ENCODE measurements at places on chromosomes 3 and 15. TPM values are rescaled to one million over a fixed set of nuclear protein-coding genes. Genes with fewer than 3 reads are reported as not detected.

TM4SF18 gene
- 7.7 TPM for total RNA-seq

DNA sequence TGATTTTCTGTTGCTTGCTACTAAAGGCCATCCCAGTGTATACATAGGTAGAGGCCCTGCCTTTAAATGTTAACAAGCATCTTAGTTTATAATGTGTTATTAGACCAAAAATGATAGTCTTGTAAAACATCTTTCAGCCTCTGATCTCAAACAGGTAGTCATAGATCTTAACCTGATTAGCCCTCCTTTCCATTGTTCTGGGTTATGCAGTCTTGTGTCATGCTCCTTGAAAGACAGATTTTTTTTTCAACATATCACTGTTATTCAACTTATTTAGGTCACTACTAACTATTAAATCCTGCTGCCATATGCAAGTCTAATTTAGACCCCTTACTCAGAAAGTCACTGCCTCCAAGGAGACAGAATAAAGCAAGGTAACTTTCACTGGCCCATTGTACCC, 19.1 kb upstream of the CLDN16 start:
- DNase-seq, result no peak

DNA sequence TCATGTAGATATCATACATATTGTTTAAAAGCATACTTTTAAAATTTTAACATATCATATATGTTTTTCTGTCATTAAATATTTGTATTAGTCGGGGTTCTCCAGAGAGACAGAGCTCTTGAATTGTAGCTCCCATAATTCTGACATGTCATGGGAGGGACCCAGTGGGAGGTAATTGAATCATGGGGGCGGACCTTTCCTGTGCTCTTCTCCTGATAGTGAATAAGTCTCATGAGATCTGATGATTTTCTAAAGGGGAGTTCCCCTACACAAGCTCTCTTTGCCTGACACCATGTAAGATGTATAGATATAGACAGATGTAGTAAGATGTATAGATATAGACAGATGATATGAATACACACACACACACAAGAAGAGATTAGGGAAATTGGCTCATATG, 161.2 kb upstream of the ABI3BP start:
- DNase-seq, result no peak

TERC gene
- total RNA-seq, result 0.75 TPM

SPTSSB gene
- not detected for total RNA-seq

ABTB1 gene
- total RNA-seq, result 31.6 TPM

DNA sequence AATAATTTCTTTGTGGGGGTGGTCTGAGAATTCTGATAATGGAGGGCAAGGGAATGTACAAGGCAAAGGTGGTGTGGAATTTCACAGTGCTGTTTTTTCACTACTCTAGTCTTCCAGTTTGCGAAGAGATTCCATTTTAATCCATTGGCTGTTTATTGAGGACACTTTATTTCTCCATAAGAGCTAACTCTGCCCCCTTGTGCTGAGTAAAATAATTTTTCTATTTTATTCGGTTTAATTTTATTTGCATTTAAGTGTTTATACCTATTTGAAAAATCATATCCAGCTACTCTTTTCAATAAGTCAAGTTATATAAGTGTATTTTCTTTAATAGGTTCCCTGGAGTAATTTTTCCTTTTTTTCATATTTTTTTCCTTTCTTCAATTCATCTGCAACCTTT, 840.1 kb downstream of the TUSC7 start:
- DNase-seq, result no peak

DNA sequence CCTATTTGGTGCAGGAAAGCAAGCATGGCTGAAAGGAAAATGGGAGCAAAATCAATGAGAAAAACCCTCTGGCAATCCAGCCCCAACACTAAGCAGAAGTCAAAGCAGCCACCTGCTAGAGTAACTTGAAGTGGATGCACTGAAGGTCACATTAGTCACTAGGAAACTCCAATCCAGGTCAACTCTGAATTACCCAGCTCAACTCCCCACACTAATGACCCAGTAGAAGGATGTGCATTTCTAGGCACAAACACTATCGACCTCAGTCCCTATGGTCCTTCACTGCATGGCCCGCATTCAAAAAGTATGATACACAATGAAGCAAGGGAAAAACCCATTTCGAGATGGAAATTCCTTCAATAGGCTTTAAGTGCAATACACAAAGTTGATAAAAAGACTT, 80.6 kb downstream of the RAD18 start:
- no peak for DNase-seq

LRRC49 gene
- total RNA-seq, result 1.7 TPM

DNA sequence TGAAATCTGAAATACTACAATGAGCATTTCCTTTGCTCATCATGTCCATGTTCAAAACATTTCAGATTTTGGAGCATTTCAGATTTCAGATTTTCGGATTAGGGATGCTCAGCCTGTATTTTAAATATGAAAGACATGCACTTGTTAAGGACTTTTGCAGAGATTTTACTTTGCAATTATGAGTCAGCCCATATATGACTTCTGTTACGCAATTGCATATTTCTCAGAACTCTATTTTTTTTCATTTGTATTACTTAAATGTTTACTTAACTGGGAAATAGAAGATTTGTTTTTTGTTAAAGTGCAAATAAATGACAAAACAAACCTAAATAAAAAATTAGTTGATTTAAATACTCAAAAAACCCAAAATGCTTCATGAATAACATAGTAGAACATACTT, 376.2 kb downstream of the ZBTB20 start:
- DNase-seq, result no peak

LRIG1 gene
- total RNA-seq, result 119 TPM

SAMMSON gene
- total RNA-seq, result not detected

GRCh38 chr3:148455098-148455497, 242.6 kb upstream of the AGTR1 start:
- no peak for DNase-seq

DNA sequence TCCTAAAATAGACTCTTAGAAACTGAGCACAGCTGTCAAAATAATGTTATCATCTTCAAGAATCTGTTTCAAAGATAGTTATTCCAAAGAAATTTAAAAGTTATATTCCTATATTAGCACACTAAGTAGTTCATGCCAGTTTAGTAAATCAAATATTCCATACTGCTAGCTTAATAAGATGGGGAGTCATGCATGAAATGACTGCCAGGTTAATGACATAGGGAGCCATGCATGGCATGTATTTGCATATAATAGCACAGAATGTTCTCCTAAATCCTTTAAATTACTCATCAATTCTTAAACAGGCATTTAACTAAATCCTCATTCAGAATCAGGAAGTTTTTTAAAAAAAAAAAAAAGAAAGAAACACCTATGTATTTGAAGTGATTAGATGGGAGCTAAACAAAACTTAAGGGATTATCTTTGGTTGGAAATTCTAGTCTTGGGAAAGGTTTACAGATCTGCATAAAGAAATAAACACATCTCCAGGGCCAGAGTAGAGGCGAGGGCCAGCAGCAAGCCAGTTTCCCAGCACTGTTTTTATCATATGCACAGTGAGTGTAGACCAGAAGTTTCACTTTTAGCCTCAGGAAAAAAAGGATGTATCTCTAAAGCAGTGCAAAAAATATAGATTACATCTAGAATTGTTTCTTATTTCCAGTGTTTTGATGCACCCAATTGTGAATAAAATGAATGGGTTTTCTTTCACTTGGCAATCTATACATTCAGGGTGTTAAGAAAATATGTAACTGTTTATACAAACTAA, 366.4 kb upstream of the AGTR1 start:
- no peak for DNase-seq

- no peak for DNase-seq
Observed at GRCh38 chr15:48915861-48916260, 37.9 kb downstream of the EID1 start.

IL5RA gene
- total RNA-seq, result not detected

- DNase-seq, result no peak
Observed at GRCh38 chr3:180062771-180063170, 26.0 kb upstream of the PEX5L start.

DNA sequence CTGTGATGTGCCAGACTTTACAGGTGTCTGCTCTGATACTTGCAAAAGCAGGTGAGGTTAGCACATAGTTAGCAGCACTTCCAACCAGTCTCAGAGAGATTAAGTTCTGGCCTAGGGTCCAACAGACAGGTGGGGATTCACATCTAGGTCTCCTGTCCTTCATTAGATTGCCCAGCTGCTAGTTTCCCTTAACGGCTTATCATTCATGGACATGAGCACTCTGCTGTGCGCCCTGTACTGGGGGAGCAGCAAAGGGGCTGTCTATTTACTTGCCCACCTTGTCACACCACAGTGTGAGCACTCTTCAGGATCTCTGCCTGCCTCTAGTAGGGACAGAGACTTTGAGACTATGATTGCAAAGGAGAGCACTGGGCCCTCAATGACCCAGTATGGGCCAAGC, 8.7 kb downstream of the SPSB4 start:
- DNase-seq, result no peak

- DNase-seq, result no peak
Observed at GRCh38 chr3:85483986-85484385, 525.2 kb downstream of the CADM2 start.

- no peak for DNase-seq
Observed at GRCh38 chr3:126052196-126053058, 31.5 kb downstream of the SLC41A3 start.

DNA sequence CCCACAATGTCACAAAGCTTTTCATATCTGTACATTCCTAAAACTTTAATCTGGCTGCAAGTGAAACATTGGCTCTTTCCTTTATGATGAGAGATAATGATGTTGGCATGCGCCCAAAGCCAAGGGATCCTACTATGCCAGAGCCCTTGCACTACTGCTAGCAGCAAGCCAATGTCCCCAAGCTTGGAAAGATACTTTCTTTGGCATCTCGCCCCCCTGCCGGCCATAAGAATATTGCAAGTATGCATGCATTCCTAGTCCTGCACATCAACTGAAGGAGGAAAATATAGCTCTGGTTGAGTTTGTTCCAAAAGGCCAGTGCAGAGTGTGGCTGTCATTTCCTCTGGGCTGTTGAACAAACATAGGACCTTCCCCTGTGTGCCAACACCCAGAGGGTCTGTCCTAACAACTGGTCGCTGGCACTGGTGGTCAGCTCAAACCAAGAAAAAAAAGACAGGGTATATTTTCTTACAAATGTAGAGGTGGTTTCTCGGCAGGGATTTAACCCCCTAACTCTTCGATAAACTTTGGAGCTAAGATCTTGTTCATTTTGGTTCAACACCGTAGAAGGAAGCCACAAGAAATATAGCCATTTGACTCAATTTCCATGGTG, 120.9 kb upstream of the ZBED2 start:
- DNase-seq, result no peak

LMLN gene
- 7.5 TPM for total RNA-seq

CNTN4 gene
- 0.42 TPM for total RNA-seq

- DNase-seq, result no peak
Observed at GRCh38 chr15:58396181-58396580, 35.6 kb upstream of the LIPC start.

GRCh38 chr3:66473692-66474091, 27.1 kb downstream of the LRIG1 start:
- no peak for DNase-seq

DNA sequence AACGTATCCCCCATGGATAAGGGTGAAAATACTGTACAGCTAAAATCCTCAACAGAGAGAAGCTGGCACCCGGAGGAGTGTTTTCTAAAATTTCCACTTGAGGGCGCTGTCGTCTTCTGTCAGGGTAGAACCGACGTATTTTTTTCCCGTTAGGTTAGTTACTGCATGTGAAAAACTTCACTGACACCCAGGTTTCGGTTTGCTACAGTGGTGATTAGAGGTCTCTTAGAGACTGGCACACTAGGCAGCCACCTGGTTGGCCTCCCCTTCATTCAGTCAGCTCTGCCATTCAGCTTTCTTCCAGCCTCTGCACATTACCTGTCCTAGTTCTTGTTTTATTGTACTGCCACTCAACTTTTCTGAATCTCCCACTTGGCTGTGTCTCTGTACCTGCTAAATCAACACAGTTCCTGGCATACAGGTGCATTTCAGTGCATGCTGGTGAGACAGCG, 18.4 kb downstream of the CCK start:
- DNase-seq, result no peak

GPR27 gene
- 0.93 TPM for total RNA-seq

GRCh38 chr15:93983526-93983925, 247.8 kb upstream of the MCTP2 start:
- no peak for DNase-seq

GRCh38 chr3:154953538-154953937, 126.6 kb upstream of the MME start:
- DNase-seq, result no peak

TMEM207 gene
- not detected for total RNA-seq

CALML4 gene
- 2.2 TPM for total RNA-seq

- no peak for DNase-seq
Observed at GRCh38 chr15:70094690-70095311, 2.9 kb downstream of the TLE3 start.

DNA sequence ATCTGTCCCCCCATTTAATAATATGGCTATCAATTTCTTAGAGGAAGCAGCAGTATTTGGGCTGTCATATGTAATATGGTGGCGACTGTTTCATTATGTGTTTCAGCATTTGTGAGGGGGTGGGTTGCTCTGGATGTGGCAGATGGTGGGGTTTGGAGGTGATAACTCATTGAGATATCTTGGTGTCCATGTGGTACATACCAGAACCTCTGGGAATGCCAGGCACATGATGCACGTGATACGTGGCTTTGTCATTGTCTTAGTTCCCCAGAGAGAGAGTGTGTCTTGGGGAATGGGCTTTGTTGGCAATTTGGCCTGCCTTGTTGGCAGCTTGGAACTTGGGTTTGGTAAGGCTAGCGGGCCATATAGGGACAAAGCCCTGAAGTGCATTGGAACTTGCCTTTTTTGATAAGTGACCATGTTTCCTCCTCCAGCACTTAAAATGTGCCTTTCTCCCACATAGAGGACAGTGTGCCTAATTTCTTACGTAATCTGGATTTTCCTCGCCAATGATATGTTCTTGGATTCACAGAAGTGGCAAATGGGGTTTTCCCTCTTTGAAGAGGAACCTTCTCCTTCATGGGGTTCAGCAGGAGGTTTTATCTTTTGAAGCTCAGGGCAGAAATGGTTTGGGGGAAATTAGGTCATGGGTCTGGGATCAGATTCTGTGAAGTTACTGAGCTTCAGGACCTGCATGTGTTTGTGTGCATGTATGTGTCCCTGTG, 79.5 kb downstream of the DNASE1L3 start:
- no peak for DNase-seq

MYH15 gene
- 0.08 TPM for total RNA-seq

- DNase-seq, result peak; percentile 15
Observed at GRCh38 chr3:56157693-56158362, 310.4 kb downstream of the ERC2 start.

GRCh38 chr15:99172989-99173388, 68.1 kb downstream of the SYNM start:
- DNase-seq, result no peak

GRCh38 chr3:156735471-156735870, 61.1 kb downstream of the TIPARP start:
- DNase-seq, result no peak

- DNase-seq, result peak; percentile 50
Observed at GRCh38 chr15:81097890-81098280, 36.2 kb upstream of the CFAP161 start.

FAIM gene
- total RNA-seq, result 2.1 TPM

All from psoas muscle (tissue), 8 donors.